ENCODE measurements at places on chromosomes 13 and 19. TPM values are rescaled to one million over a fixed set of nuclear protein-coding genes. Genes with fewer than 3 reads are reported as not detected.

ITGBL1 gene
- total RNA-seq = 21.4 TPM

CBARP gene
- 4.4 TPM for total RNA-seq

ACP7 gene
- total RNA-seq = 1.7 TPM

KLHL1 gene
- not detected for total RNA-seq

DNA sequence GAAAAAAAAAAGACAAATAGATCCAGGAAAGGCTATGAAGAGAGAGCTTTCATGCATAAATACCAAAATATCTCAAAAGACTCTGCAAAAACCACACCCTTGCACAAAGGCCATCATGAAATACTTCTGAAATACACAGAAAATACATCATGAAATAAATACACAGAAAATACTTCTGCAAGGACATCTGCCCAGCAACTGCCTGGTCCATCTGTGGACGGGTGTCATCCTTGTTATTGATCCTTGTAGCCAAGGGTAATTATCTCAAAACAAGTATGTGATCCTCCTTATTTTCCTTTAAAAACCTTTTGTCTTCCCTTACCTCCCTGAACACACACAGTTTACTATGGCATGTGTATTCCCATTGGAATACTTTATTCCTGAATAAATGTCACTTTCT is 6.9 kb downstream of the USPL1 start:
- no peak for DNase-seq

- no peak for DNase-seq
These were observed 46.3 kb downstream of the POLR1D start for GRCh38 chr13:27667946-27668345.

Data from M059J (cell line).